Stimulated activated CD4-positive, alpha-beta T cell treated with anti-CD3 and anti-CD28 coated beads, TNF-alpha, amount 100 ng/mL, for 1 hour (primary cell): ENCODE measurements at places on chromosomes 2 and 18.

- DNase-seq: no peak
Measured at GRCh38 chr2:85590950-85591349, 4.6 kb upstream of the RNF181 start.

DNA sequence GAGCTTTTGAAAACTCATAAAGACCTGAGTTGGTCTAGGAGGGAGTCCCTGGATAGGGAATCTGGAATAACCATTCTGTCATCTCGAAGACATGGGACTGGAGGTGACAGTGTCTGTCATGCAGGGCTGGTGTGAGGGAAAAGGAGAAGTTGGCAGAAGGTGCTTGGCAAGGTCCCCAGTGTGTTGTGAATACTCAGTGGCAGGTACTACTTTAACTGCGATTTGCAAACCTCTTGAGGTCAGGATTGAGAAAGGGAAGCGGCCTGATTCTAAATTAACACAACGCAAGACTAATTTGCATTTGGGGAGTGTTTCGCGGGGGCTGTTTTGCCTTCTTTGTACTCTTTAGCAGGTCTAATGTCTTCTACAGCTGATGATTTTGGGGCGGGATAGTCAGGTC lies 77.0 kb upstream of the TMEM200C start:
- DNase-seq: no peak

DNA sequence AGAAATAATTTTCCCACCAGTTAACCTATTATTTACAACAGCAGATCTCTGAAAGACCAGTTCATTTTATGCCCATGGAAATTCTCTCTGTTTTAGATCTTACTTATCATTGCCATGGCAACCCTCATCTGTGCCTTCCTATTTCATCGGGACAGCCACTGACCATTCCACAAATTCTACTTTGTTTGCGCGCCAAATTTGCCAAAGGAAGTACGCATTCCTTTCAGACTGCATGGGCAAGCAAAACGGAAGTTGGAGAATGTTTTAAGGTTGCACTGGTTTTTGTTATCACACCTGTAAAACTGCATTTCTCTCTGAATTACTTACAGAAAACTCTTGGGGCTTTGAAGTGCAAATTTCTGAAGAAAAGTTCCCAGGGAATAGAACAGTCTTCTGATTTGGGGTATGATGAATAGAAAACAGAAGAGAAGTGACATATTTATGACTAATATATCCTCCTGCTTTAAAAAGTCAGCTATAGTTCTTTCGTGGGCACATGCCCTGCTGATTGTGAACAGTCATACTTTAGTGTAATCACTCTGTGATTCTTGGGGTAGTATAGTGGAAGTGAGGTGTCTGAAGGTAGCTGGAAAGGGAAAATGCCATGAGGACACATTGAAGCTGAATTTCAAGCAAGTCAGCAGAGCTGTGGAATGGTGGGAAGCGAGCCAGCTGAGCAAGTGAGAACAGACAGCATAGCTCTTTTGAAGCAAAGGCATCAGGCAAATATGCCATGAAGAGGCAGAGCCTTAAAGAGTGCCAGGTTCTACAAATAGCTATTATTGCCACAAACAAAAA lies 20.9 kb downstream of the NETO1 start:
- no peak for DNase-seq

DNA sequence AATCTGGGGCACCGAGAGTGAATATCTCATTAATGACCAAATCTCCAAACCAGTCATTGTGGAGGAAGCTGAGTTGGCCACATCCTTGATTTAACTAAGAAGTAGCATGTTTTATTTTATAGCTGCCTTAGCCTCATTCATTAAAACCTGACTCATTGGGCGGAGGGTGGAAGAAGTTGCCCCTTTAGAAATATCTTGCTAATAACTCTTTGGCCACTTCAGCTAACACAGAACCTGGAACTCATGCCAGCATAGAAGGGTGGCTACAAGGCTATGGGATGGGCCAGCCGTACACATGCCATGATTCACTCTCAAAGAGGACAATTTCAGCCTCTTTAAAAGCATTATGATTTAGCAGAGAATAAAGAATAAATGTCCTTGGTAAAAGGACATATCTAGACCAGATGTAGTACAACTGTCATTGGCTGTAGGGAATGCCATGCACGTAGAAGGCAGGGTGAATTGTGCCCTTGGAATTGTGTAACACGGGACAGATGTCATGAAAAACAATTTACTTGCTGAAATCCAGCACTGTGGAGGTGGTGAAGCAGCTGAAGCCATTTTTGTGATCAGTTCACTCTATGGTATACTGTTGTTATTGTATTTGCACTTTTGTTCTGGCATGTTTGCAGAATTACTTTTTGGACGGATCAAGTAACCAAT lies 330.0 kb downstream of the PLCL1 start:
- no peak for DNase-seq

DNA sequence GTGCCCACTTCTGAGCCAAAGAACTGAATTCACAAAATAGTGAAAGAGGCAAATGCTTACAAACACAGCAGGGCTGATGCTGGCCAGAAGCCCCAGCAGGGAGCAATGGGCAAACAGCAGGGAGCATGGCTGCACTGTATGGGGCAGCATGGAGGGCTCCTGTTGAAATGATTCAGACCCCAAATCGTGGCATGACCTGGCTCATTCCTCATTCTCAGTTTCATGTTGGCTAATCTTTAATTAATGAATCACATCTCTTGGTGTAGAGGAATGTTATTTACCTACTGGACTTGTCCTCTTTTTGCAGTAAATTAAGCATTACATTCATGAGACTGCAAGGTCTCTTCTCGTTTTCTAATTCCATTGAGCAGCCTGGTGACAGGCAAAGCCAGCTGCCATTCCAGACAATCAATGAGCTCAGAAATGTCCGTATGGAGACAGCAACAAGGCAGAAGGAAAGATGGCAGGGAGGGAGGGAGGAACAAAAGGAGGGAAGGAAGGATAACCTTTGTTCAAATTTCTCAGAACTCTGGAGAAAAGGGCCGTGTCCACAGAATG lies 84.9 kb upstream of the ST8SIA3 start:
- no peak for DNase-seq

GRCh38 chr2:238808761-238809160 lies 39.1 kb upstream of the TWIST2 start:
- DNase-seq: no peak

DNA sequence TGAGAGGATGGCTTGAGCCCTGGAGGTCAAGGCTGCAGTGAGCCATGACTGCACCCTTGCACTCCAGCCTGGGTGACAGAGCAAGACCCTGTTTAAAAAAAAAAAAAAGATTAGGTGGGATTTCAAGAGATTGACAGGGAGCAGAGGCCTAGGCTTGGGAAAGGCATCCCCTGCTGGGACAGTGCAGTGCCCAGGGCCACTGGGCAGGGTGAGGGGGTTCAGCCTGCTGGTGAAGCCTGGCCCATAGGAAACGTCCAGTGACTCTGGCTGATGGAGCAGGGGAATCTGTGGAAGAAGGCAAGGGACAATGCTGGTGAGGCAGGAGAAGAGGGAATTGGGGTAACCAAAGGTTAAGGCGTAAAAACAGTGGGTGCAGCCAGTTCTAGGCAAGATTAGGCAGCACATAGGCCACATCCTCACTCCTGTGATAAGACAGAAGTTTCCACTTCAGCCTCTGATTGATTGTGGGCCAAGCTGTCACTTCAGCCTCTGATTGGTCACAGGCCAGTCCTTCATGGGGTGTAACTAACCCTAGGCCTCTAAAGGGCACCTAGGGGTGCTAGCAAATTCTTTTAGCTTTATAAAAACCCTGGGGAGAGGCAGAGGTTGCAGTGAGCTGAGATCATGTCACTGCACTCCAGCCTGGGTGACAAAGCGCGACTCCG lies 128.6 kb downstream of the MSH2 start:
- DNase-seq: no peak

GRCh38 chr2:183186296-183186695 lies 62.1 kb downstream of the NUP35 start:
- no peak for DNase-seq

DNA sequence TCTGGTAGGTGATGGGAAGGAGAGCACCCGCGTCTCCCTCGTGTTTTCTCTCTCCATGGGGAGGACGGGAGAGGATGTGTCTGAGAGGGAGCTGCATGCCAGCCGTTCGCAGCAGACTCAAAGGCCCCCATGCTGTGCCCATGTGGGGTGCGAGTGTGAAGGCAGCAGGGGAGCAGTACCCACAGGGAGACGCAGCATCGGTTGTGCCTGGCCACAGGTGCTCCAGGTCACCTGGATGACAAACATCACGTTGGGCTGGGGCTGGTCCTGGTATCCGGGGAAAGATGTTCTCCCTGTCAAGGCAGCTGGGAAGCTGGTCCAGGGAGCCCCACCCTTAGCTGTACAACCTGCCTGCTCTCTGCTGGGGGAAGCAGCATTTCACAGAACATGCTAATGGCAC lies 119.5 kb upstream of the SALL3 start:
- DNase-seq: no peak

- no peak for DNase-seq
Measured at GRCh38 chr2:39431592-39432316, 5.3 kb downstream of the MAP4K3 start.

DNA sequence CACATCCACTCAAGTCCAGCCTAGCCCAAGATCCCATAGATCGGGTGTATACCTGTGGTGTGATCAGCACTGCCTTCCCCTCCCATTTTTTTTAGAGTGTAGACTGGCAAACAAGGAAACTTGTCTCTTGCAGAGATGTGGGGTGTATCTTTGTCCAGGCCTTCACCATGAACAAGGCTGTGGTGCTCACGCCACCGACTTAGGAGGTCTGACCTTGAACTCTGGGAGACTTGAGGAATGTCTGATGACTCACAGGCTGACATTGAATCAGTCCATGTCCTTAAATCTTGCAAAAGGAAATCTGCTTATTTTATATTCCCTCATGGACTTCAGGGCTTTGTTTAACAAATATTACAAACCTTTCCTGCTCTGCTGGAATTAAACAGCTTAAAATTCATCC lies 4.5 kb upstream of the CTIF start:
- no peak for DNase-seq

GRCh38 chr2:232829988-232830387 lies 40.1 kb upstream of the SNORC start:
- no peak for DNase-seq

GRCh38 chr2:199646439-199646838 lies 188.7 kb upstream of the SATB2 start:
- no peak for DNase-seq

- DNase-seq: no peak
Measured at GRCh38 chr2:4791488-4791887, 900.7 kb upstream of the SOX11 start.

- DNase-seq: no peak
Measured at GRCh38 chr2:172964511-172965139, 111.0 kb upstream of the MAP3K20 start.

DNA sequence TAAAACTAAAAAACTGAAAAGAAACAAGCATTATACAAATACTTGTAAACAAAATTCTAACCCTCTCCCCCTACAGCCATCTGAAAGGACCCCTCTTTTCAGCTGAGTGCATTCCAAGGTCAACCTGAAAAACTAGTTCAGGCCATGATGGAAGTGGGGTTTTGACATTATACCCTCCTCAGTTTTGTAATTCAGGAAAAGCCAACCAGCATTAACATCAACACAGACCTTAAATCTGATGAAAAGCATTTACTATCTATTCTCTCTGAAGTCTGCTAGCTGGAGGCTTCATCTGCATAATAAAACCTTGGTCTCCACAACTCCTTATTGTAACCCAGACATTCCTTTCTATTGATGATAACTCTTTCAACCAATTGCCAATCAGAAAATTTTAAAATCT lies 302.2 kb downstream of the CNTNAP5 start:
- no peak for DNase-seq
